ENCODE measurements at places on chromosomes 1 and 21. TPM values are rescaled to one million over a fixed set of nuclear protein-coding genes. Genes with fewer than 3 reads are reported as not detected.

GRCh38 chr21:31554511-31555022 is 104.9 kb upstream of the SOD1 start:
- no peak overlapping the region for H3K4me3 ChIP-seq
- H3K36me3 ChIP-seq = no peaks in the 10 kb centered on the region
- no peak for DNase-seq

GRCh38 chr1:226027538-226028217 is 28.5 kb upstream of the SDE2 start:
- DNase-seq = no peak
- H3K36me3 ChIP-seq = no peaks in the 10 kb centered on the region
- H3K4me3 ChIP-seq = no peak overlapping the region
- H3K27ac ChIP-seq = no peak overlapping the region

GRCh38 chr21:46600978-46601377 is 3.9 kb downstream of the S100B start:
- no peaks in the 10 kb centered on the region for H3K27me3 ChIP-seq
- DNase-seq = no peak

GRCh38 chr1:90963651-90964050 is 58.2 kb downstream of the ZNF644 start:
- DNase-seq = peak; percentile 45
- H3K4me3 ChIP-seq = no peak overlapping the region
- no peaks in the 10 kb centered on the region for H3K4me1 ChIP-seq
- no peak overlapping the region for H3K27ac ChIP-seq

DNA sequence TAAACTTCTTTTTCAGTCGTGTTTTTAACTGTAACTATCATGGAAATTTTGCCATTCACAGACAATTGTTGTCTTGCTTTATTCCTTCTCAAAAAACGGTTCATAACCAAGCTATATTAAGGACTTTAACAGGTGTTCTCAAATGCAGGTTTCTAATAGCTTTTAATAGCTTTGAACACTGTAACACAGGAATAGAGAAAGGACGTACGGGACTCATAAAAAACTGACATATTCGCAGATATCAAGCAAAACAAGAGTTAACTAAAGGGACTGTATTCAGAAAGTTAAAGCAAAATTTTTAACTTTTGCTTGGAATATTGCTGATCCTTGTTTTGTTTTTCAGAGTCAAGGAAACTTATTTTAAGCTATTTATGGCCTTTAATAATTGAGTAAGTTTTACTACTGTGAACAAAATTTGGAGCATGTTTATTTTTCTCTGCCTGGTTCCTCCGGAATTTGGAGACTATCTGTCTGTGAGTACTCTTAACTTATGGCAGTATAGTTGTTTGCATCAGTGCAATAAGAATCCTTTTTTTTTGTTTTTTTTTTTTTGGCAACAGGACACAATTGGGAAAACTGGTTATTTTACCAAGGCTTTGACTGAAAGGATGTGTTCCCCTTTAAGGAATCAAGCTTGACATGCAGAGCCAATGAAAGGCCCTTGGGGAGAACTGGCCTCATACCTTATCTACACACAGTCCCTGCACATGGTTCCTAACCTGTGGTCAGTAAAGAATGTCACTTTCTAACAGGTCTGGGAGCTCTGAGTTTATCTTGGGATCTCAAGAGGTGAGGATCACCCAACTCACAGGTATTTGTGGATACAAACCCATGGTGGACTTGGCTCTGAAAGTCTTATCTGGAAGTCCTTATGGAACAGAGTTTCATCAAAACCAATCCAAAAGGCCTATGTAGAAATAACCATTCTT is 5.8 kb upstream of the CD46 start:
- no peak overlapping the region for H3K4me3 ChIP-seq
- no peak for DNase-seq
- H3K27me3 ChIP-seq = no peaks in the 10 kb centered on the region
- no peaks in the 10 kb centered on the region for H3K36me3 ChIP-seq
- H3K27ac ChIP-seq = no peak overlapping the region

- no peak overlapping the region for H3K27ac ChIP-seq
- no peaks in the 10 kb centered on the region for H3K27me3 ChIP-seq
- no peak overlapping the region for H3K4me3 ChIP-seq
- DNase-seq = peak; percentile 32
- H3K36me3 ChIP-seq = peaks cover 2% of the 10 kb centered on the region
- peaks cover 2% of the 10 kb centered on the region for H3K4me1 ChIP-seq
Measured at GRCh38 chr21:44304877-44305293, 5.0 kb downstream of the PFKL start.

GRCh38 chr1:147089457-147089856 is 82.8 kb downstream of the PRKAB2 start:
- no peaks in the 10 kb centered on the region for H3K4me1 ChIP-seq
- H3K4me3 ChIP-seq = no peak overlapping the region
- no peak for DNase-seq

GRCh38 chr1:193625255-193625654 is 438.8 kb upstream of the B3GALT2 start:
- no peaks in the 10 kb centered on the region for H3K36me3 ChIP-seq
- no peaks in the 10 kb centered on the region for H3K4me1 ChIP-seq

DNA sequence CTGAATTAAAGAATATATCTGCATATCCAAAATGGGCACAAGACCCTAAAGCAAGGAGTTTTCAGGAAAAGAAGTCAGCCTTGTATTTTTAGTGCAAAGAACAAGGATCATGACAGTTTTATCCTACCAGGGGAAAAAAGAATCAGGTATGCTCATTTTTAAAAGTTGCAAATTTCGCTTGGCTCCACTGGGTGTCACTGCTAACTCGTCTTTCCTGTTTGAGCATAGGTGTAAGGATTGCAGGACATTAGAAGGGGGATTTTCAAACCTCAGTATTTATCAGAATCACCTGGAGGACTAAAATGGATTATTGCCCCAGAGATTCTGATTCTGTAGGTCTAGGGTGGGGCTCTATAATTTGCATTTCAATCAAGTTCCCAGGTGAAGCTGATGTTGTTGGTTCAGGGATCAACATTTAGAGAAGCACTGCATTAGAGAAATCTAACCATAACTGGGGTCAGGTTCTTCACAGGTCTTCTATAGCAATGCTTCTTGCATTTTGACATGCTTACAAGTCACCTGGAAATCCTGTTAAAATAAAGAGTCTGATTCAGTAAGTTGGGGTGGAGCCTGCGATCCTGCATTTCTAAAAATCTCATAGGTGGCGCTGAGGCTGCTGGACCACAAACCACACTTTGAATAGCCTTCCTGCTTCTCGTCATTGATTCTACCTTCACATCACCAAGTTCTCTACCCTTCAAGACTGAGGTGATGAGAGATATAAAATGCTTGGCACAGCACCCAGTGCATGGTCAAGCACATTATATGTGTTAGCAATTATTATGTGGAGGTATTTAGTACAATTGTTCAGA is 39.6 kb downstream of the NUF2 start:
- DNase-seq = peak; percentile 6
- no peaks in the 10 kb centered on the region for H3K36me3 ChIP-seq
- no peaks in the 10 kb centered on the region for H3K27me3 ChIP-seq
- no peak overlapping the region for H3K4me3 ChIP-seq
- H3K4me1 ChIP-seq = no peaks in the 10 kb centered on the region

DNA sequence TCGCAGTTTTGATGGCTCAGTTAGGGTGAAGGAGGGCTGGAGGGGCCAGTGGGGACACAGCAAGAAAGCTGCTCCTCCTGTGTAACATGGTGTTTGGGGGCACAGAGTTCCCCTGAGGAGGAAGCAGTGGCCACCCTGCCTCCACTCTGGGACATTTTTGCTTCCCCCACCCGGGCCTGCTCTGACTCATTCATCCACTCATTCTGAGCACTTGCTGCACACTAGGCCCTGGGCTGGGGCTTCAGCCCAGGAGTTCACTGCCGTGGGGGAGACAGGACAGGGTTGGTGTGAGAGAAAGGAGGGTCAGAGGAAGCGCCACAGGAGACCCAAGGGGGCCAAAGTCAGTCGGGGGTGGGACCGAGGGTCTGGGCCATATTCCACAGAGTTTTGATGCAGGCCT is 41.4 kb upstream of the ACOT11 start:
- no peak overlapping the region for H3K4me3 ChIP-seq
- peak; percentile 49 for DNase-seq
- H3K27ac ChIP-seq = no peak overlapping the region
- H3K27me3 ChIP-seq = peaks cover 6% of the 10 kb centered on the region
- H3K36me3 ChIP-seq = no peaks in the 10 kb centered on the region
- H3K4me1 ChIP-seq = no peaks in the 10 kb centered on the region

GRCh38 chr1:25675729-25676476 is 59.3 kb downstream of the MAN1C1 start:
- H3K27me3 ChIP-seq = peaks cover 2% of the 10 kb centered on the region
- H3K27ac ChIP-seq = no peak overlapping the region
- no peak overlapping the region for H3K4me3 ChIP-seq

GRCh38 chr1:45205910-45206721 is at the start of gene ZSWIM5:
Gene ZSWIM5, minus strand, starts transcription at chr1:45206605. Its CDS starts 255 bp downstream, at chr1:45206350.
- no peaks in the 10 kb centered on the region for H3K4me1 ChIP-seq
- no peaks in the 10 kb centered on the region for H3K27me3 ChIP-seq
- peak; percentile 64 for DNase-seq
- H3K4me3 ChIP-seq = peak within 1 kb of the TSS; percentile 79

DNA sequence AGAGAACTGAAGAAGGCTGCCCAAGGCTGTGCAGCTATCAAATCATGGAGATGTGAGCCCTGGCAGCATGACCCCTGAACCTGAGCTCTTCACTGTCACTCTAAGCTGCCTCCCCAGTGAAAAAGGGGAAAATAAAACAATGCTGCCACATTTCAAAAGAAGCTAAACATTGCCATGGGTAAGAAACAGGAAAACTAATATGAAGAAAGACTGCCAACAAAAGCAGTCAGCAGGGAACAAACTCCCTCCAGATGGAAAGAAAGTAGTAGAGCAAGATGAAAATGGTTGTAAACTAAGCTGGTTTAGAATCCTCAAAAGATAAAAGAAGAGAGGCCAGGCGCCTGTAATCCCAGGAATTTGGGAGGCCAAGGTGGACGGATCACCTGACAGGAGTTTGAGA is 36.2 kb upstream of the CSF1 start:
- peaks cover 18% of the 10 kb centered on the region for H3K4me1 ChIP-seq
- H3K4me3 ChIP-seq = no peak overlapping the region
- H3K27ac ChIP-seq = no peak overlapping the region
- DNase-seq = no peak
- no peaks in the 10 kb centered on the region for H3K36me3 ChIP-seq

DNA sequence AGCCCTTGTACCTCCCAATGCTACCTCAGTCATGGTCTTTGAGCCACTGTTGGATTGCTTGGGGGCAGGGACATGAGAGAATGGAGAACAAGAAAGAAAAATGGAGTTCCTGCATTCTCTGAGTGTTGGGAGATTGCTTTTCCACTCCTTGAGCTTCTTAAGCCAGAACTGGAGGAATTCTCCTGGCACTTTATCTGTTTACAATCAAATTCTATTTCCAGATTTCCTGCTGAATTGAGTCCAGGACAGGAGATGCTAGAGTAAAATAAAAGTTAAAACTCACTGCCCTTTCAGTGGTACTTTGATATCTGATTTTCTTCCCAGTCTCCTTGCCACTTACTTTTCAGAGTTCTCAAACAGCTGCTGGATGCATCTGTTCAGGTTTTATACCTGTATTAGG is 24.4 kb upstream of the DEPDC1 start:
- no peaks in the 10 kb centered on the region for H3K36me3 ChIP-seq
- H3K27ac ChIP-seq = no peak overlapping the region
- H3K4me1 ChIP-seq = no peaks in the 10 kb centered on the region
- no peak overlapping the region for H3K4me3 ChIP-seq

DNA sequence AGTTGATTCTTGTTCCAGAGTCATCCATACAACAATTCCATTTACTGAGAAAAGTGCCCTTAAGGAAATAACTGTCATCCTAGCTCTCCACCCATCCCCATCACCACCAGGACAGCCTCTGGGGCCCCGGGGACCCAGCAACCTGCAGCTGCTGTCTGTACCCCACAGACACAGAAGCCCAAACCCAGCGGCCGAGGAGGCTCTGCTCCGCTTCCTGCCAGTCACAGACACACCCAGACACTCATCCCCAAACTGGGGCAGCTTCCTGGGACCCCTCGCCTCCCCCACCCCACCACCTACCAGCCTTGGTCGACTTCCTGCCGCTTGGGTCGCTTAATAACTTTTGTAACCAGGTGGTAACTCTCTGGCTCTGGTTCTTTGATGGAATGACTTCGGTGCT is 121.6 kb upstream of the SLC25A33 start:
- no peak overlapping the region for H3K27ac ChIP-seq
- no peak overlapping the region for H3K4me3 ChIP-seq
- no peak for DNase-seq
- H3K36me3 ChIP-seq = no peaks in the 10 kb centered on the region
- H3K27me3 ChIP-seq = peaks cover 7% of the 10 kb centered on the region

DNA sequence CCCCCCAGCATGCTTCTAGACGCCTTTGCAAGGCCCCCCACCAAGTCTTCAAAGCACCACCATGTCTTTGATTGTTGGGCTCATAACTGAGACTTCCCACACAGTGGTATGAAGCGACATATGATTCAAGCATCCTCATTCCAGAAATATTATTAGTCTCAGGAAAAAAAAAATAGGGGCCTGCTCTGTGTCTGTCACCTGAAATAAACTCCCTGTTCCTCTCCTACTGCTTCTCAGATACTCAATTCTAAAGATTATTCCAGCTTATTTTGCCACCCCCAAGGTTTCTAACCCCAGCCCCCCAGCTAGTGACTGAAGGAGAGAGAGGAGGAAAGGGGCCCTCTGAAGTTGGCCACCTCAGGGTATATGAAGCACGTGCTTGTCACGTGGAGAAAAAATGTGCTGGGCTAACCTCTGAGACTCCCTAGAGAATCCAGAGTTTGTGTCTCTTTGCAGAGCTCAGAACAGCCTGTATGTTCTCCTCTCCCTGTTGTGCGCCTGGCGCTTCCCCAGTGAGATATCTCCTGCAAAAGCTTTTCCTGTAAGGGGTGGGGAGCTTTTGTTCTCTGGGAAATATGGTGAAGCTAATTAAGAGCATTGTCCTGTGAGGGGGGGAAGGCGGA is 35.9 kb upstream of the RASAL2 start:
- H3K27ac ChIP-seq = peak overlapping the region; percentile 55
- H3K36me3 ChIP-seq = no peaks in the 10 kb centered on the region
- peaks cover 24% of the 10 kb centered on the region for H3K4me1 ChIP-seq
- H3K4me3 ChIP-seq = no peak overlapping the region
- no peaks in the 10 kb centered on the region for H3K27me3 ChIP-seq

The COPA gene
- 284 TPM for total RNA-seq

The IGFN1 gene
- total RNA-seq = 0.17 TPM

The IFNAR2 gene
- total RNA-seq = 5.1 TPM

The CLCA4 gene
- total RNA-seq = not detected

The LCE3D gene
- not detected for total RNA-seq

The EPB41 gene
- 38.0 TPM for total RNA-seq

The ASB17 gene
- total RNA-seq = not detected

The CR1L gene
- total RNA-seq = not detected

The NPL gene
- total RNA-seq = 2.6 TPM

The MPZ gene
- 0.51 TPM for total RNA-seq

The MAP1LC3C gene
- 0.66 TPM for total RNA-seq

The PDZK1 gene
- total RNA-seq = 1.5 TPM

The KIRREL1 gene
- 83.0 TPM for total RNA-seq

Measured in fibroblast of lung (primary cell).